Fibroblast of upper back skin (primary cell): ENCODE measurements at places on chromosomes 12 and 14.

GRCh38 chr14:46344327-46344937 lies 307.1 kb downstream of the RPL10L start:
- DNase-seq: peak; percentile 7

DNA sequence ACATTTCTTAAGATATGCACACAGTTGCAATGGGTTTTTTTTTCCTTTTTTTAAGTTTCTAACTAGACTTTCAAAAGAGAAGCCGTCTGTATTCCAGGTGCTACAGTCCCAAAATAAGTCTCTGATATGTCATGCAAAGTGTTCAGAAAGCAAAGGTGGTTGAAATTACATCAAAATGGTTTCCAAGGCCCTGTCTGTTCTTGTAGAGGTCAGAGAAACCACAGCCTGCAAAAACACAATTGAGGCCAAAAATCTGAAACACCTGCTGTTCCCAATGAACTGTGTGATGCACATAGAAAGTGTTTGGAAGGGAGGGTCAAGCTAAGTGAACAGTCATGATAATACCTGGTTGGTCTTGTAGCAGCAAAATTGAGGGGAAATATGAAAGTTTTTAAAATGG lies 91.0 kb downstream of the VRK1 start:
- DNase-seq: no peak

DNA sequence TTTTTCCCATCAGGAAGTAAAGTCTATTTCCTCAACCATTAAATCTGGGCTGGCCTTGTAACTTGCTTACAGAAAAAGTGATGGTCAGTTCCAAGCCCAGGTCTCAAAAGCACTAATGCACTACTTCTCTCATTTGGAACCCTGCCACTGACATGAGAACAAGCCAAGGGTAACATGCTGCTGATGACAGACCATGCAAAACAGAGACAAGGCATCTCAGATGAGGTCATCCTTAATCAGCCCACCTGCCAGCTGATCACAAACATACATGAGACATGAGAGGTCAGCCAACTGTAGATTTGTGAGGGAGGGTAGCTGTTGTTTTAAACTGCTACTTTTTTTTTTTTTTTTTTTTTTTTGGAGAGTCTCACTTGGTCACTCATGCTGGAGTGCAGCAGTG lies 16.2 kb downstream of the TWF1 start:
- DNase-seq: peak; percentile 76

- peak; percentile 93 for DNase-seq
Measured at GRCh38 chr12:107027636-107028053, 40.7 kb upstream of the MTERF2 start.

DNA sequence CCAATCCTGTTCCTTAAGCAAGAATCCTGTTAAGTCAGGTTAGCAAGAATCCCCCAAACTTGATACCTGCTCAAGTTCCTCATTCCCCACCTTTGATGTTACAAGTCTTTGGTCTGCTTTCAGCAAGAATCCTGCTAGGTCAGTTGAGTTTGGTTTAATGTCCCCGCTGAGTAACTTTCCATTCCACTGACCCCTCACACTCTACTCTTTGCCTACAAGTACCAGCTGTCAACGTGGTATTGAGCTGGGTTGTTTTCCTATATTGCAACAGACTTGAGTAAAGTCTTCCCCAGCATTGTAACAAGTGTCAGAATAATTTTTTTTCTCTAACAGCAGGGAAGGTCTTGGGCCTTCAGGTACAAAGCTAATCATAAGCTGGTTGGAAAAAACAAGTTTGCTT lies 6.3 kb downstream of the PPM1H start:
- DNase-seq: no peak

DNA sequence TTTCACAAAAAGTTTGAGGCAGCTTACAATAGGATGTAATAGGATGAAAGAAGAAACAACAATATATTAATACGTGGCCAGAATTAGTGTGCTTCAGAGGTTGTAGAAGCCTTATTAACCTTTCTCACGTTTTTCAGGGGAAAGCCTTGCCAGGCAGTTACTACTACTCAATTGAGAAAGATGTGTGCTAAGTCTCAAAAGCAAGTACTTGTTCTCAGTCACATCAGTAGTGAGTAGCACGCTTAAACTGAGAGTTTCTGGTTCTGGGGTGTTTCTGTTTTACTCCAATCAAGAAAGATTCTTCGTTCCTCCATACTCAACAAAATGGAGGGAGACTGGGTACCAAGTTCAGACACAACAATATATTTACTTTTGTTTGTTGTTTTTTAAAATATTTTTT lies 38.7 kb downstream of the KLC1 start:
- DNase-seq: no peak

DNA sequence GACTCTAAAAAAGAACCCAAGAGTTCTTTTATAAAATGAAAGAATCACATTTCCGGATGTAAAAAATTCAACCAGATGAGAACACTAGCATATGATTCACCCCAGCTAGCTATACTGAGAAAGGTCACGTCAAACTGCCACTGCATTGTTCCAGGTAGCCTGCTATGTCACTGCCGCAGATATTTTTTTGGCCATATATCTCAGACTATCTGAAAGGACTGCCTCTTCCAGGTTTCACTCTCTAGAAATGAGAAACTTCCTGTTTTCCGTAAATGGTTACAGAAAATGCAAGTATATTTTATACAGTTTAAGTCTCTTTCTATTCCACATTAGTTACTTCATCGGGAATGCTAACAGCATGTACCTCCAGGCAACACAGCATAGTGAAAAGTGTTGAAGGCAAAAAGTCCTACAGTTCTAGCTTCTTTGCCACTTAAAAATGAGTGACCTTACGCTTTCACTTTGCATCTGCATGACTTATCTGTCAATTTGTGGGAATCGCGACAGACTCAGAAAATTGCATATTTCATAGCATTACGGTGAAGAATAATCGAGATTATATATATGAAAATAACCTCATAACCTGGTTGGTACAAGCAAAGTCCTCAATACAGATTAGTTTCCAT lies 105.2 kb downstream of the MED13L start:
- no peak for DNase-seq

DNA sequence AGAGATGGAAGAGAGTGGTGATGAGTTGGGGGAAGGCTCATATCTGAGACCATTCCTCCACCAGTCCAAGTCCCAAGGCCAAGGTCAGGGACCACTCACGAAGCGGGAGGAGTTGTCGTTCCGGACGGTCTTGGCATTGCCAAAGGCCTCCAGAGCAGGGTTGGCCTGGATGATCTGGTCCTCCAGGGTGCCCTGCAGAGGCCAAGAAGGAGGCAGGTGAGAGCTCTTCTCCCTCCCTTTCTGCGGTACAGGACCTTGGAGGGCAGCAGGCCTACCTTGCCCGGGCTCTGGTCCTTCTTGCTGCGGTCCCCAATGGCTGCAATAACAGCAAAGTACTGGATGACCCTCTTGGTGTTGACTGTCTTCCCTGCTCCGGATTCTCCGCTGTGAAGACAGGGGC lies 4.0 kb downstream of the MYH7 start:
- DNase-seq: no peak

DNA sequence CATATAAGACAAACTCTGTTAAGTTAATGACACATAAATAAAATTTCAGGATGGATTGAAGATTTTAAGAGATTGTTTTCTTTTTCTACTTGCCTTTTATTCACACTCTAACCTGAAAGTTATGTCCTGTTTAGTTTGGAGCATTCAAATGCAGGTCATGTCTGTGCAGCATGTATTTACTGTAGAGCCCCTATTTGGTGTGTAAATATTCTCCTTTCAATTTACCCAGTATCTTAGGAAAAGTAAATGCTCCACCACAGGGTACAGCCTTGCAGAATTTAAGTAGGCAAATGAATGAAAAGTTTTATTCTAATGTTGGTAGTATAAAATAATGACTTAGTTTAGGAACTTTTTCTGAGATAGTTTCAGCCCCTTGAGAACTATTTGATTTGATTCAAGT lies 6.2 kb upstream of the DCN start:
- no peak for DNase-seq

GRCh38 chr12:9706086-9706685 lies 26.7 kb downstream of the CLECL1 start:
- no peak for DNase-seq

DNA sequence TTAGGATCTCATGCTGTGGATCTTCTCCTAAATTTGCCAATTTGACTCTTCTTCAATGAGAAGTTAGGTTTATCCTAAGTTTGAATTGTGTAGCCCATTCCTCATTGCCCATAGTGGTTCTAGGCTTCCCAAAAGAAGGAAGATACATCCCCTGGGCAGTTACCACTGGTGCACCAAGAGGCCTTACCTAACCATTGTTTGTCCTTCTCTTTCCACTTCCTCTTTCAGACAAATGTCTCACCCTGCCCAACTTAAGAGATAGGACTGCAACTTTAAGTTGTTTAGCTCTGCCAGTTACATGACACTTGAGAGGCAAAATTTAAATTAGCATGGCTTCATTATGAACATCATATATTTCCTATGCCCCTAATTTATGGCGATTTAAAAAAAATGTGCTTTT lies 9.4 kb upstream of the KCNH3 start:
- no peak for DNase-seq

- DNase-seq: no peak
Measured at GRCh38 chr14:102777711-102778337, 575 bp downstream of the TRAF3 start.

GRCh38 chr12:93115198-93115601 lies 186.1 kb upstream of the EEA1 start:
- peak; percentile 81 for DNase-seq

DNA sequence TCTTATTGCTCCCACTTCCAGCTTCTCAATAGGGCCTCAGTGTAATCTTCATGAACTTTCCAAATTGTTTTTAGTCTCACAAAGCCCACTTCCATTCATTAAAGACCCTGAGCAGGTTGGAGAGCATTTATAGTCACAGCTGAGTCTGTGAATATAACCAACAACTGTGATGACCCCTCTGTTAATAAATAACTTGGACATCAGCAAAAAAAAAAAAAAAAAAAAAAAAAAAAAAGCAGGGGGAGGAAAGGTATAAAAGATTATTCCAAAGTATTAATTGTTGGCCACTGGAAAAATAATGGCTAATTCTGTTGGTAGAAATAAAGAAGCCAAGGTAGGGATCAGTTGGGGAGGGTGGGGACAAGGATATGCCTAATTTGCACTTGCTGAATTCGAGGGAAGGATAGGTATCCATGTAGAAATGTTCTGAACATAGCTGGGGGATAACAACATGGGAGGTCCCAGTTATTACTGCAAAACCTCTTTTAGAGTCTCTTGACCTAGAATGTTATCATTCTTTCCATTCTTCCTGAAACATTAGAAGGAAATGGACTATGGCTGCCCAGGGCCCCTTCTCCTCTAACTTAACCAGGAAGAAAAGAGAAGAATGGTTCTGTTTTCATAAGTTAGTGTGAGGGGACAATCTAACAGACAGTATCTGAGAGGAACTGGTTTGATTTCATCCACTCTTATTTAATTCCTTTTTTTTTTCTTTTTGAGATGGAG lies 56.5 kb downstream of the SAMD4A start:
- peak; percentile 41 for DNase-seq

DNA sequence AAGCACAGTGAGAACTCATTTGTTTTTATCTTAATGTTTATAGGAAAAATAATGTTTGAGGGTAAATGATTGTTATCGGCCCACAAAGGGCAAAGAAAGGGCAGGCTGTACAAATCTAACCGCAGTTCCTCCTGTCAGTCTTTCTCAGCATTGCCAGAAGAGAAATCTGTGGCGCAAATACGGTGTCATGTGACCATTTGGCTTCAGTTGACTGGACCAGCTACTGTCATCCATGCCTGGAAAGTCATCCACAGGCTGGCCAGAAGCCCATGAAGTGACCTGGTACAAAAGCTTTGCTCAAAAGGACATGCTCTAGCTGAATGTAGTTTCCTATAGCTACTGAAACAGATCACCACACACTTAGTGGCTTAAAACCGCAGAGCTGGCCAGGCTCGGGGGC lies 43.6 kb downstream of the HCAR2 start:
- DNase-seq: no peak

DNA sequence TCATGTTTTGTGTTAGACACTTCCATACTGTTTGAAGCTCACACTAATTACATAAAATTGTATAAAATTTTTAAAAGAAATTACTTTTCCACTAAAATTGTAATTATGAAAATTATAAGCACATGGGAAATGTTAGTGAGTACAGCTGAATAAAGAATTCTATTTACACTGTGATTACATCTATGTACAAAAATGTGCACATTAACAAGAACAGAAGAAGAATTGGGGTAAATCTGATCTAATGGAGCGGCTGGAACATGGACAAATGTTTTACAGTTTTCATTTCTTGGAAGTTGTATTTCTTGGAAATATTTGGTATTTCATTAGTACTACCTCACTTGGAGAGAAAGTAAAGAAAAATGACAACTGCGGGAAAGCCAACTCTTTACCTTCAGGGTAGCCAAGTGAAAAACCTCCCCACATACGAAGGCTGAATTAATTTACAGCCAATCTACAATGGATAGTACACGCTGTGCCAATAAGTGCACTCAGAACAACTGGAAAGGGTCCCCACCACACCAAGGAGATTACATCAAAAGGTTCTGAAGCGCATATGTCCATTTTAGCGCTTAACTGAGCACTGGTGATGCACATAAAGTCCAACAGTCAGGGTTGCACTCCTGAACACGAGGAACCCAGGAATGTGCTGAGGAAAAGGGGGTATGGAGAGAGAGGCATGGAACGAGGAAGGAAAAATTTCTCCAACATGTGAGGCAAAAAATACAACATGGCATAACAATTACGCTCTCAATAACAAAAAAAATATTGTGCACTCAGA lies 17.5 kb downstream of the MED13L start:
- no peak for DNase-seq

- DNase-seq: peak; percentile 79
Measured at GRCh38 chr12:65965358-65965757, 141.1 kb downstream of the HMGA2 start.

- peak; percentile 98 for DNase-seq
Measured at GRCh38 chr14:99035712-99036610, 236.0 kb downstream of the BCL11B start.

DNA sequence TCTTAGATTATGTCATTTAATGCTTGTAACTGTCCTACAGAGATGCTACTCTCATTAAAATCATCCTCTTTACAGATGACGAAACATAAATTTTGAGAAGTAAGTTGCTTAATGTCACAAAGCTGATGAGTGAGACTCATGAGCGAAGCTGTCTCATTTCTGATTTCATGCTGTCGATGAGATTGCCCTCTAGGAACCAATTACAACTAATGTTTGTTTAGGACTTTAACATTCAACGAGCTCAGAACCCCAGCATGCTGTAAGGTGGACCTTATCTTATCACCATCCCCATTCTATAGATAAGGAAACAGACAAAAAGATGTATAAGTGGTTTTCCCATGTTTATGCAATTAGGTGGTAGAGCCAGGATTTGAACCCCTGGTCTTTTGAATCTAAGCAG lies 23.1 kb downstream of the BHLHE41 start:
- no peak for DNase-seq

- DNase-seq: no peak
Measured at GRCh38 chr12:128276471-128276870, 9.5 kb downstream of the TMEM132C start.
